NCI-H1417 treated with DMSO at 0.1 percent for 48 hours (cell line): ENCODE measurements at places on chromosomes 5 and 9.

GRCh38 chr9:38027714-38028113 is 41.3 kb downstream of the SHB start:
- no peak for DNase-seq

GRCh38 chr9:116471093-116471906 is 215.8 kb upstream of the TRIM32 start:
- no peak for DNase-seq

DNA sequence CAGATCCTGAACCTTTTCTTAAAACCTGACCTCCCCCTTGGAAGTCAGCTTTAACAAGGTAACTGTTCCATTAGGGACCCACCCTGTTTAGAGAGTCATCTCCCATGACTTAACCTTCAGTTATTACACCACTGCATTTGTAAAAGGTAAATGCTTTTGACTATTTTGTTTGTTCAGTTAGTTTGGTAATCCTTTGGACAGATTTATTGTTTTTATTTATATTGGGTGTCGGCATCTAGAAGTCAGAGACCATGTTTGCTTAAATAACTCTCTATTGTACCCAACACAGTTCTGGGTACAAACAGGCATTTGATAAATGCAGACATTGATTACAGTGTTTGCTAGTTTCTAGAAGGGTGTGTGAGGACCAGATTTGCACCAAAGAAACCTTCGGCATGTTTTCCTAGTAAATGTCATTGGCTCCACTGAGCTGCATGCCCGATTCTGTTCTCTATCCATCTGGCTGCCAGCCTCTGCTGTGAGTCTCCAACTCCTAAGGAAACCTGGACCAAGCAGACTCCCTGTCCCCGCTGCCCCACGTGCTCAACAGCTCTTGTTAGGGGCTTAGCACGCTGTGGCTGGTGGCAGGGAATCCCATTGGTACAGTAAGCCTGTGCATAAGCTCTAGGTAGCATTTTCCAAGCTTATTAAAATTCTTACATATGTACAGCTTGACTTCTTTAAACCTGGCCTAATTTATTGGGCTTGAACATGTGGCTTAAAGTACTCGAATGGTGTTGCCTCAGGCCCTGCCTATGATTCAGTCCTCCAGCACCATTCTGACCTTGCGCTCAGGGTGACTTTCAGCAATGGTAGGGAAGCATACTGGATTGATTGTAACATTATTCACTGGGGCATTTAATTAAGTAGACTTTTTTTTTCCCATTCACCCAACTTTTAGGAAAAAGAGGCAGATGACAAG is 6.6 kb downstream of the PCBD2 start:
- DNase-seq: no peak

DNA sequence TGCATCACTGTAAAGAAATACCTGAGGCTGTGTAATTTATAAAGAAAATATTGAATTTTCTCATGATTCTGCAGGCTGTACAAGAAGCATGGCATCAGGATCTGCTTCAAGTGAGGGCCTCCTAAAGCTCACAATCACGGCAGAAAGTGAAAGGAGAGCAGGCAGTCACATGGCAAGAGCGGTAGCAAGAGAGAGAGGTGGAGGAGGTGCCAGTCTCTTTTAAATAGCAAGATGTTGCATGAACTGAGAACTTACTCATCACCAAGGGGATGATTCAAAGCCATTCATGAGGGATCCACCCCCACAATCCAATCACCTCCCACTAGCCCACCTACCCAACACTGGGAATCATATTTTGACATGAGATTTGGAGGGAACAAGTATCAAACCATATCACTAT is 184.5 kb upstream of the PAPPA start:
- DNase-seq: no peak

GRCh38 chr9:14313951-14314423 is at the start of gene NFIB:
NFIB (minus strand) TSS chr9:14314141; CDS start chr9:14313511, 630 bp downstream.
- no peak for DNase-seq

- no peak for DNase-seq
Observed at GRCh38 chr9:133202145-133202513, 6.9 kb downstream of the OBP2B start.

DNA sequence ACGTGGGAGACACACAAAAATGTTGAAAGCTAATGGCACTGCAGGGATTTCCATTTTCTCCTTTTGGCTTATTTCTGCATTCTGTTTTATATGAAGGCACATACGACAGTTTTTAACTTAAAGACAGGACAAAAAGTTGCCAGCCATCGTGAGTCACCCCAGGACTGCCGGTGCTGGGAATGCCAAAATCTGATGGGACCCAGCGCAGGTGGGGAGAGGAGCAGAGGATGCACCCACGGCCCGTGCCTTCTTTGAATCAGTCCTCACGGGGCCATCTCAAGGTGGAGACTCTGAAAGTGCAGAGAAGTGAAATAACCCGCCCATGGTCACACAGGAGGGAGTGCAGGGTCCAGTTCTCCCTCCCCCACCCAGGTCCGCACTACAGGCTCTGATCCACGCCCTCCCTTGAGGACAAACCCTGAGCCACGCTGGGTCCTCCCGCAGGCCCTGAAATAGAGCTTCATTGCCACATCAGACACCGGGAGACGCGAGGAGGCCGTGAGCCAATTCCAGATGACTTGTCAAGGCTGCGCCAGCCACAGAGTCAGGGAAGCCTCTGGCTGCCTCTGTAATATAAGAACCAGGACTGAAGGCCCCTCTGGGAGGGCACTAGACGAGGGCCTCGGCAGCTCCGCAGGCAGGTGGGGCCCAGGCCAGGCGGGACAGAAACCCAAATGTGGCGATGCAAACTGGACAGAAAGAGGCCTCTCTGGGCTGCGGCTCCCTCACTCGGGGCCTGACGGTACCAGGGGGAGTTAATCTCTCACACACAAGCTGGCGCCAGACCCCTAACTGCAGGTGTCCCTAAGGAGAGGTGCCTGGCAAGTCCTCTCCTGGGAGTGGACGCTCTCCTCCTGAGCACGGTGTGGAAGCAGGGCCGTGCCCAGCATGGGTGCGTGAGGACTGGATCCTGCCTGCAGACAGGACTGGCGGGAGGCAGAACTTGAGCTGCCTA is 22.9 kb downstream of the ADAMTS2 start:
- DNase-seq: no peak

DNA sequence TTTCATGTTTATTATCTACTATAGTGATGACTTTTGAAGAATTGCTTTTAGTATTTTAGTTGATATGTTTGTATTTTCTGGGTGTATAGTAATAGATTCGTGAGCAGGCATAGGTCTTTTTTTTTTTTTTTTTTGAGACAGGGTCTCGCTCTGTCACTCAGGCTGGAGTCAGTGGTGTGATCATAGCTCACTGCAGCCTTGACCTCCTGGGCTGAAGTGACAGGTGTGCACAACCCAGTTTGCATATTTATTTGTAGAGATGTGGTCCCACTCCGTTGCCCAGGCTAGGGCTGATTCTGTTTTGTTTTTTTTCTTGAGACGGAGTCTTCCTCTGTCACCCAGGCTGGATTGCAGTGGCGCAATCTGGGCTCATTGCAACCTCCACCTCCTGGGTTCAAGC is 11.9 kb downstream of the ERBIN start:
- DNase-seq: no peak

- DNase-seq: no peak
Observed at GRCh38 chr9:69332067-69332685, 7.2 kb downstream of the ENTREP1 start.

GRCh38 chr9:87359264-87359663 is 138.4 kb upstream of the DAPK1 start:
- DNase-seq: no peak

DNA sequence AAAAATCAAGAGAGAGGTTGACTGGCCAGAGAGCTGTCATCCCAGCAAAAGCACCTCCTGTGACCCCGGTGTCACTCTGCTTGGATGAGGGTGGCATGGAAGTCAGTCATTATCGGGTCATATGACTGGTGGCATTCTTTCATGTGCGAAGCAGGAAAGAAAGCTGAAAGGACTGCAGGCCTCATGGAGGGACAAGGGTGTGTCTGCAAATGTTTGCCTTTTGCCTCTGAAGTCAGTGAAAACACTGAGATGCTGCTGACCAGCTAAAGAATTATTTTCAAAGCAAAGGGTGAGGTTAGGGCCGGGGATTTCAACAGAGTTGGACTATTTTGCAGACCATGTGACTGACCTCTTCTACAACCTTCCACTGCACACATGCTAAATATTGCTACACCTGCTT is 298.3 kb downstream of the CSNK1G3 start:
- DNase-seq: peak; percentile 31

- DNase-seq: no peak
Observed at GRCh38 chr5:111364992-111365391, 140.8 kb downstream of the CAMK4 start.

DNA sequence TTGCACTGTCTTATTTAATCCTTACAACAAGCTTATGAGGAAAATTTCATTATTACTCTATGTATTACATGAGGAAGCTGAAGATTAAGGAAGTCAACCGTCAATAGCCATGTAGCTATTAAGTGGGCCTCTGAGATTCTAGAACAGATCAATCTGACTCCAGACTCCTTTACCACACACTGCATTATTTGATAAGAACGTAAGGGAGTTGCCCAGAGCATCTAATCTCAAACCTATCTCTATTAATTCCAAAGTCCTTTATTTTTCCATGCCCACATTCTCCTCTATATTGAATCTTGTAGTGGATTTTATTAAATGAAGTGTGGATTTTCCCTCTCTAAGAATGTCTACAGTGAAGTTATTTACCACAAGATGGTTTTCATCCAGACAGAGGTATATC is 118.2 kb upstream of the MTAP start:
- DNase-seq: no peak

- DNase-seq: no peak
Observed at GRCh38 chr9:3758816-3759576, 233.2 kb upstream of the RFX3 start.

- no peak for DNase-seq
Observed at GRCh38 chr9:117687532-117687931, 16.7 kb upstream of the TLR4 start.

GRCh38 chr5:6525910-6526309 is 77.3 kb downstream of the UBE2QL1 start:
- DNase-seq: peak; percentile 34
